ENCODE measurements at places on chromosomes 2 and 18.

DNA sequence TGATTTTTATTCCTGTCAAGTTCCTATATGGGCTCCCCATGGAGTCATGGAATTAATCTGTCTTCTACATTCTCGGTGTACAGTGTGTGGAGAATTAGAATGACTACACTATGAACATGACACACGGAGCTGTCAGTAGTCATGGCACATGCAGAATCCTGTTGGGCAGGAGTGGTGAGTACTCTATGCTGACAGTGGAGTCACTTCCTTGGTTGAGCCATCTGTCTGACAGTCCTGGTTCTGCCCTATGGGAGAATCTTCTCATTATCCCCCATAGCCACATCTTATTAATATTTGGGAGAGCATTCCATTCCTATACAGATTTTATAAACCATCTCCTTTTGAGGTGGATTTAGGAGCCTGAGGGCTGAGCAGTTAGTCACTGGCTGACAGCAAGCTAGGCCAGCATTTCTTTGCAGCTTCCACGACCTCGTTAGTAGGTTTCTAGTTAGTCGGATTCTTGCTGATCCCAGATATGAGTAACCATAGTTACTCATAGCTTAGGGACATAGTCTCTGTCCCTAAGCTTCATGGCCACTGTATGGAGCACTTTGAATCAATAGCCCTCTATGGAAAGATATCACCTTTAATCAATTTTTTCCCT, 90.6 kb downstream of the MDH1 start:
- DNase-seq: no peak

GRCh38 chr2:240278661-240279060, 138.2 kb upstream of the OTOS start:
- DNase-seq: no peak

- no peak for DNase-seq
These were observed 34.9 kb upstream of the TFCP2L1 start for GRCh38 chr2:121319941-121320340.

- no peak for DNase-seq
These were observed 2031.3 kb upstream of the CELF4 start for GRCh38 chr18:39596891-39597290.

DNA sequence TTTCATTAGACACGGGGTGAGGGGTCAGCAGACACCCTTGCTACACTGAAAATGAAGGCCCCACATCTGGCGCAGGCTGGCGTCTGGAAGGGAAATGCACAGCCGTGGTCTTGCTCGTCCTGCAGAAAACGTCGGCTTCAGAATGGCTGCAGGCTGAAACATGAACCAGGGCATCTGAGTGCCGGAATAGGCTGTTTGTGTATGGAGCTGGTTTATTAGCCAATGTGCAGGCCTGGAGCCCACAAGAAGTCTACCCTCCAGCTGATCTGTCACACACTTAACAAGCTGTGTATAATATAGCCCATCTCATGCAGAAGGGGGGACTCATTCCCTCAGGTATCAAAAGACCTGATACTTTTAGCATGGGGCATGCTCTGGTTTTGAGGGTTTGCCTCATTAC, 153.4 kb upstream of the SOX11 start:
- DNase-seq: no peak

- no peak for DNase-seq
These were observed 46.9 kb upstream of the STRN start for GRCh38 chr2:37013315-37013641.

DNA sequence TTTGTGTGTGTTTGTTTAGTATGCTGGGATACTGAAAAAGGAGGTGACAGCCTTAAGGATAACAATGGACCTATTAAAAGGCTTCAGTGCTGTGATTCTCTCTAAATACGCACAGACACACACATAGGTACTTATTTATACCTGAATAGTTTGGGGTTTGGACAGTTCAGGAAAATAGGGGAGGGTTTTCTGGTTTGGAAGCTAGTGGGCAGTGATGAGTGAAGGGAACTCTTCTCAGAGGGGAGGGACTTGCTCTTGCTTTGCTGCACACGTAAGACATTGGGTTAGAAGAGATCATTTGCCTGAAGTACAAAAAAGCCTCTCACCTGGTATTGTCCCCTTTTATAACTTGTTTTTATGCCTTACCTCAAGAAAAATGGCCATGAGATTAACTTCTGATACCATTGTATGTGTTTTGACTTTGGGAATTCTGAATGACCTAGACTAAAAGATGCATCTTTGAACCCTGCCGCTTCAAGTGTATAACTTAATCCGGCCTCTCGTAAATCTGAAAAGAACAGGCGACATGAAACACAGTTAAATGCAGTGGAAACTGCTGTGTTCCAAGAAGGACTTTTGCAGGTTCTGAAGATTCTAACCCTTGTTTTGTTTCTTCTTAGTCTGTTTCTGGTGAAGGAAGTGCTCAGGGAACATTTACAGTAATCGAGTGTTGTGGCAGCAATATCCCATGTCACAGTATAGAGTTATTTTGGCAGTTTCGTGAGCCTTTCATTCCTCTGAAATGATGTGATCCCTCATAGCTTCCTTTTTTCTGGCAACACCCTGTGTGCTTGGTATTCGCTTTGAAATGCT, 2.5 kb downstream of the CRIM1 start:
- no peak for DNase-seq

DNA sequence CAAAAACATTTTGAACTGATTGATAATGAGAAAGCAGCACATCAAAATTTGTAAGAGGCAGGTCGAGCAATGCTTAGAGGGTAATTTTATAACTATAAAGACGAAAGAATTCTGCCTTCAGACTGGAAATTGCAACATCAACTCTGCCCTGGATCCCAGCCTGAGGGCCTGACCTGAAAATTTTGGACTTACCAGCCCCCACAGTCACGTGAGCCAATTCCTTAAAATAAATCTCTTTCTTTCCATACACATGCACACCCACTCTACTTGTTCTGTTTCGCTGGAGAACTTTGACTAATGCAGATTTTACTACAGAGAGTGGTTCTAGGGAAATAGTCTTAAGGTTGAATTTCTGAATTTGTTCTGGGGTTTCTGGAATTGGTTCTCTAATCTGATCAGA, 14.6 kb upstream of the ACOXL start:
- DNase-seq: no peak

- no peak for DNase-seq
These were observed 29.6 kb upstream of the RPRD1A start for GRCh38 chr18:36096955-36097354.

- no peak for DNase-seq
These were observed 208.3 kb downstream of the EIPR1 start for GRCh38 chr2:3169106-3169870.

- no peak for DNase-seq
These were observed 24.3 kb downstream of the STAT4 start for GRCh38 chr2:191126386-191127085.

- no peak for DNase-seq
These were observed 44.3 kb downstream of the RDH14 start for GRCh38 chr2:18516112-18516511.

DNA sequence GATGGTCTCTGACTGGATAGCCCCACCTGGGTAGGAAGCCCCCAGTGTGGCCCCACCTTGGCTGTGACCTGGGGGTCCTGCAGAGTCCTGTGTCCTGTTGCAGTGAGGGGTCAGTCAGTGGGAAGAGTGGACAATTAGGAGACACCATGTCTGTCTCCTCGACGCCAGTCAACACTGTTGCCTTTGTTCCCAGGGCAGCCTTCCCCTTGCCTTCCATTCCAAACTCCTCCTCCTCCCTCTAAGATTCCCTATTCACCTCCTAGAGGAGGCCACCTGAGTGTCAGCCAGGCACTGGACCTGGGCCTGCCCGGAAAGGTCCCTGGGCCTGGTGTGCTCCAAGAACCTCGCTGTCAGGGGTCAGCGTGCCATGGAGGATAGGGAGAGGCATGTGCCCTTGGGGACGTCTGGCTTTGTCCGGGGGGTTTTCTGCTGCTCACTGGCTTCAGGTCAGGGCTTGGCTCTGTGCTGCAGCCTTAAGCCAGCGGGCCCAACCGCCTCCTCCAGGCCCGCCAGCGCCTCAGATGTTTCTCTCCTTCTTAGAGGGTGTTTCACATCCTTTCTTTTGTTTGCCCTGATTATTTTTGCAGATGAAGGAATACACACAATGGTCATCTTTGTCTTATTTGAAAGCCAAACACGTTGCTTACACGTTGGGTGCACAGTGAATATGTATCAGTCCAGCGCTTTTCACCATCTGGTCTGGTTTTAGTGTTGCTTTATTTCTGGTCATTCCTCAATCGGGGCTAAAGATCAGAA, 68.9 kb downstream of the HPCAL1 start:
- DNase-seq: no peak

- no peak for DNase-seq
These were observed 415.3 kb upstream of the VWC2L start for GRCh38 chr2:213995400-213996105.

- no peak for DNase-seq
These were observed 443.9 kb downstream of the PID1 start for GRCh38 chr2:228827056-228827700.

- no peak for DNase-seq
These were observed 17.4 kb downstream of the NTSR2 start for GRCh38 chr2:11652553-11652952.

DNA sequence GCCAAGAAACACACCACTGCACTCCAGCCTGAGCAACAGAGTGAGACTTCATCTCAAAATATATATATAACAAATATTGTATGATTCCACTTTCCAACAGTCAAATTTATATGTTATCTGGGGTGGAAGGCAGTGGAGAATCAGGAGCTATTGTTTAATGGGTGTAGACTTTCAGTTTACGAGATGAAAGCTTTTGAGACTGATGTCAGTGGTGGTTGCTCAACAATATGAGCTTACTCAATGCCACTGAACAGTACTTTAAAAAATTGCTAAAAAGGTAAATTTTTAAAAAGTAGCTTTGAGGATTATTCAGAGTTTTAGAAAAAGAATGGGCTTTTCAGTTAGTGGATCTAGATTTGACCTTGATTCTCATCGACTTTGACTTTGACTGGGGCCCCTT, 105.9 kb upstream of the ST6GAL2 start:
- DNase-seq: no peak

DNA sequence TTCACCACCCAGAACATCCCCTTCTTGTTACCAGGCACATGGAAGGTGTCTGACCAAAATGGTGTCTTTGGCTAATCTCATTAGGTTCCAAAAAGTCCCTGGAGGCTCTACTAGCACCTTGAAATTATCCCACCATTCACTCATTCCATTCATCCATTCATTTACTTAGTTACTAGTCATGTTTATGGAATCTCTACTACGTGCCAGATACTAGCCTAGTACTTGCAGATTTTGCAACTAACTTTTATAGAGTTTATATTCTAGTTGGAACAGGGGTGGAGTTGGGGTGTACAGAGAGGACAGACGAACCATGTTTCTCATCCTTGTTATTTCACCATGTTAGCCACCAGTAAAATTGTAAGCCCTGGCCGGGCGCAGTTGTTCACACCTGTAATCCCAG, 4.0 kb upstream of the NOP58 start:
- no peak for DNase-seq

DNA sequence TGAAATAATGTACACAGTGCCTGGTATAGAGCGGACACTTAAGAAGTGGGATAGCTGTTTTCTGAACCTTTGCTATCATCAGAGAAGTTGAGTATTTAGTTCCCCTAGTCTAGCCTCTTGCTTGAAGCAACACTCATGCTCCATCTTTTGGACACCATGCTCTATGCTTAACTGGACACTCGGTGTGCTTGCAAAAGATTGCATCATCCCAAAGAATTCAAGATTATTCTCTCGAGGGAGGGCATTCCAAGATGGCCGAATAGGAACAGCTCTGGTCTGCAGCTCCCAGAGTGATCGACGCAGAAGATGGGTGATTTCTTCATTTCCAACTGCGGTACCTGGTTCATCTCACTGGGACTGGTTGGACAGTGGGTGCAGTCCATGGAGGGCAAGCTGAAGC, 143.9 kb upstream of the FSHR start:
- no peak for DNase-seq

DNA sequence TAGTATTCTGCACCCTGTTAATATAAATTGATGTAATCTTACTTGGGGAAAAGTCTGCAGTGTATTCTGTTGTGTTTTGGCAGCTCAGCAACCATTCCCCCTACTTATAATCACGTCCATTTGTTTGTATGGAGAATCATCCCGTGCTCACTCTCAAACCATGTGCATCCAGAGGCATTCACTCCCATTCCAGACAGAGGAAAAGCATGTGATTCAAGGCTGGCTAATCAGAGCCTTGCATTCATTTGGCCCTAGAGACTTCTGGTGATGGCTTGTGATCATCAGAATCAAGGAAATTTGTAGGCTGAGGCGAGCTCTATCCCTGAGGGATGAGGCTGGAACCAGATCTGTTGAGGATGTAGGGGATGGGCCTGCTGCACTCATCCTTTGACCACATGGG, 5.1 kb upstream of the WIPF1 start:
- DNase-seq: no peak

DNA sequence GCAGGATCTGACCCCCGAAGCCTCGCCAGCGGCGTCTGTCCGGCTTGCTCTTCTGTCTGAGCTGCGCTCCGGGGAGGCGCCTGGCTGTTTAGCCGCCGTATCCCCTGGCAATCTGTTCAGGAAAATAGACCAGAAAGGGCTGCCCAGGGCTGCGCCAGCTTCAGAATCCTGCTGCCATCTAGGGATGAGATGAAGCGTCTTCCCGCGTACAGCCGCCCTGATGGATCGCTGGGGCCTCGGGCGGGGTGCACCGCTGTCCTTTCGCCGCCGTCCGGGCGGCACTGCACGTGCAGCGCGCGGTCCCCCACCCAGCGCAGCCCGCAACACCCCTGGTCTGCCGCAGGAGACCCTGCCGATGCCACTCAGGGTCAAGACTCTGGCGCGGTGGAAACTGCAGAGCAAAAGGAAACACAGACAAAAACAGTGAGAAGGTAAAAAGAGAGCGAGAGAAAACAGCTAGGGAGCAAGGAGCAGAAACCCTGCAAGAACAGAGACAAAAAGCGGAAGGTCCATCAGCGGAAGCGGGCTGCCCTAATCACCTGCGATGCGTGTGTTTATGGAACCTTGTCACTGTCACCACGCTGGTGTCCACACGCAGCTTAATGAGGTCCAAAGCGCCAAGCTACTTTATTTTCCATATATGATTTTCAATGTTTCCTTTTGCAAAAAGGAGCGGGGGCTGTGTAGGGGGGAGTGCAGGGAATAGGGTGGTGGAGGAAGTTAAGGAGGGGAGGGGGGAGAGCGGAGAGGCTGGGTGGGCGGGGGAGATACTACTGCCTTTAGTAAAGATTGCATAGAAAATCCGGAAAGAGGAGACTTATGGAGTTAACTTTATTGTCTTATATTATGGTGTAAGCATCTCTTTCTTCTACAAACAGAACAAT, 2113.3 kb upstream of the PIK3C3 start:
- peak; percentile 17 for DNase-seq

- no peak for DNase-seq
These were observed 2.0 kb downstream of the ZNF521 start for GRCh38 chr18:25349926-25350487.

DNA sequence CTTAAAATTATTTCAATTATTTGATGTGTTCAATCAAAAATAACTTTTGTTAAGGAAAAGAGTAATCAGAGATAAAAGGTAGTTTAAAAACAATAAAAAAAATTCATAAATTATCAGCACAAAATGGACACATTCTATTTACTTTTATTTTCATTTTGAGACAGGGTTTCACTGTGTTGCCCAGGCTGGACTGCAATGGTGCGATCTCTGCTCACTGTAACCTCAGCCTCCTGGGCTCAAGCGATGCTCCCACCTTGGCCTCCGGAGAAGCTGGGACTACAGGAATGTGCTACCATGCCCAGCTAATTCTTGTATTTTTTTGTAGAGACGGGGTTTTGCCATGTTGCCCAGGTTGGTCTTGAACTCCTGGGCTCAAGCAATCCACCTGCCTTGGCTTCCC, 47.1 kb downstream of the LPIN2 start:
- no peak for DNase-seq

GRCh38 chr2:84879584-84880394, 1.1 kb downstream of the TRABD2A start:
- no peak for DNase-seq

Data from bone marrow (tissue), 2 donors.